ENCODE measurements at places on chromosomes 6 and 20. TPM values are rescaled to one million over a fixed set of nuclear protein-coding genes. Genes with fewer than 3 reads are reported as not detected.

DNA sequence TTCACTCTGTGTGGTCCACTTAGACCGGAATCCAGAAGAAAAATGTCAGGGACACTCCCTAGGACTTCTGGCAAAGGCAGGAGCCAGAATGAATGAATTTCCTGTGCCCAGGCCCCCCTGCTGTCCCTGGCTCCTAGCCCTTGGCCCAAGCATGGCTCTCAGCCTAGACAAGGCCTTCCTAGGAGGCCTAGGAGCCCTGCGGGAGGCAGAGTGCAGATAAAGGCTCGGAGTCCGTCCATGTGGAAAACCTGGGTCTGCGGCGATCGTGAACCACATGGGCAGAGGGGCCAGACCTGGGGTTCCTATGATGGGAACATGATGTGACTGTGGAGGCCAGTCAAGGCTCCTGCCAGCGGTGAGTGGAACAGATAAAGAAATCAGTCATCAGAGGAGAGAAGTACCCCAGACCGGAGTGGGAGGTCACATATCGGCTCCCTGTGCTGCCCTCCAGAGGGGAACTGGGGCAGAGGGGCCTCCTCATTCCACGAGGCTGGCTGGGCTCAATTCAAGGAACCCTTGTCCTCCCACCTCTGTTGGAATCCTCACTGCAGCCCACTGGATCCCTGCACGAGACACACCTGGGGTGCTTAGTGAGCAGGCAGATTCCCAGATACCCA lies 5.9 kb upstream of the VSTM2L start:
- DNase-seq, result no peak

GRCh38 chr6:168163096-168163731 lies 84.2 kb upstream of the FRMD1 start:
- no peak for DNase-seq

DNA sequence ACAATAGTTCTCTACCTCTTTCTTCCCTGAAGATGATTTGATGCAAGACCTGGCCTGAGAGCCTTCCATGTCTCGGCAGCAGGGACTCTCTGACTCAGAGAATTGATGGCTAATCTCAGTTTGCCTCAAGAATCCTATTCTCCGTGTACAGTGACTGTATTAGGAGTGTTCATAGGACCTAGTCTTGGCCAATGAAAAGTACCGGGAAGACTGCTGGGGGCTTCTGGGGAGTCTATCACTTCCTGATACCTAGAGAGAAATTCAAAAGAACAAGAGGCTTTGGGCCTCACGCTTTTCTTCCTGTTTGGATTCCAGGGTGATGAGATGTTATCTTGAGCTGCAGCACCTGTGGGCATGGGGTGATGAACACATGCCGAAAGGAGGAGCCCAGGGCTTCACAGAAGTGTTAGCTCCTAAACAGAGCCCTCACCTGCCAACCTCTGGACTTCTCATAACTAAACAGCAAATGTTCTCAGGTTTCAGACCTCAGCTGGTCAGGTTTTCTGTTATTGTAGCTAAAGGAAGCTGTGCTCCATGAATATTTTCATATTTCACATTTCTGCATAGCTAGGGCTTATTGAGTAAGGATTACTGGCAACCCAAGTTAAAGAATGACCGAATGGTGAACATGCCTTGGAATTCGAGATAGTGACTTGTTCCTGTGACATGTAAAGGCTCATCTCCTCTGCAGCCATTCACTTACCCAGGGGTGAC lies 323.1 kb upstream of the AGPAT4 start:
- no peak for DNase-seq

DNA sequence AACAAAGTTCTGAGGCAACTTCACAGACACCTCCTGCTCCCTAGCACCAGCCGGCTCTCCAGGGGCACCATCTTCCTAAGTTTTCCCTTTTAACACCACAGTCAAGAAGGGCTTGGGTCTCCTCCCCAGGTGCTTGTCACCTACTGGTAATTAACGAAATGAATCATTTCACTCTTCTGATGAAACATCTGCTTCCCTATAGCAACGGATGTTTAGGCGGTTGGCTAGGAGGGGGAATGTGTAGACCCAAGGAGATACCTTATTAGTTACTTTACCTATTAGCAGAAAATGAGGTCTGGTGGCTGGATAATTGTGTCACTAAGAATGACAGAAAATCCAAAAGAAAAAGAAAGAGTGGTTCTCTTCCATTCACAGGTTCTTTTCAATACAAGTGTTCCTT lies 46.3 kb upstream of the FABP7 start:
- no peak for DNase-seq

- DNase-seq, result no peak
Measured at GRCh38 chr6:90835596-90836212, 248.8 kb upstream of the MAP3K7 start.

GRCh38 chr6:158680015-158680414 lies 30.2 kb downstream of the SYTL3 start:
- DNase-seq, result no peak

DNA sequence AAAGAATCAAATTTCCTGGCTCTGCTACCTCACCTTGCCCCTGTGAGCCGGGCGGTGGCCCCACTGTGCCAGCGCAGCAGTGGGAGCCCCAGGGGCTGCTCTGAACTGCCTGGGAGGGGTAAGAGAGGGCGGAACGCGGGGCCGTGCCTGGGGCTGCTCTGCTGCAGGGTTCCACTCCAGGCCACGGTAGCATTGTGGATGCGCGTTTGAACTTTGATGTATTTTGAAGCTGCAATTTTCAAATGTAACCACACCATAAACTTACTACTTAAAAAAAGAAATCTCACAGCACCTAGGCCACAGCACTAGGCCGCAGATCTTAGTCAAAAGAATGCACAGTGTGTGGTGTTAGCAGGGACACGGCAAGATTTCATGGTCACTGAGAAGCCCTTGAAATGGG lies 57.5 kb downstream of the PRDM1 start:
- no peak for DNase-seq

- DNase-seq, result no peak
Measured at GRCh38 chr6:112906726-112907125, 559.6 kb downstream of the RFPL4B start.

HLA-DQB1 gene
- total RNA-seq, result 12.8 TPM

TMEM151B gene
- total RNA-seq, result 0.52 TPM

DACT2 gene
- 7.6 TPM for total RNA-seq

SCRT2 gene
- total RNA-seq, result not detected

SNAI1 gene
- total RNA-seq, result 30.8 TPM

SLC2A10 gene
- 15.8 TPM for total RNA-seq

Data from type B pancreatic cell (in vitro differentiated cells).